ENCODE measurements at places on chromosomes 7 and 10.

- DNase-seq: no peak
Measured at GRCh38 chr7:87032604-87033339, 26.7 kb downstream of the ELAPOR2 start.

GRCh38 chr10:120508966-120509365 is 51.9 kb downstream of the PLPP4 start:
- no peak for DNase-seq

DNA sequence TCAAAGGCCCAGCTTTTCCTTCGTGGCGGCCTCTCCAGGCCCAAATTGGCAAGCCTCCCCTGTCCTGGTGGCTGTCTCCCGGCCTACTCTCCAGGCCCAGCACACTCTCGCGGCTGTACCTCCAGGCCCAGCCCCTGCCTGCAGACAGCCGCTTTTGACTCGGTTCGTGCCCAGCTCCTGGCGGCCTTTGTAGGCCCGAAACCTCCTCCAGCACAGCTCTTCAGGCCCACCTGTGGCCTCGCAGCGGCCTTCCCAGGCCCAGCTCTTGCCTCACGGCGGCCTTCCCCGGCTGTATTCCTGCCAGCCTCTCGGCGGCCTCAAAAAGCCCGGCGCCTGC is 18.2 kb upstream of the TMEM248 start:
- DNase-seq: no peak

DNA sequence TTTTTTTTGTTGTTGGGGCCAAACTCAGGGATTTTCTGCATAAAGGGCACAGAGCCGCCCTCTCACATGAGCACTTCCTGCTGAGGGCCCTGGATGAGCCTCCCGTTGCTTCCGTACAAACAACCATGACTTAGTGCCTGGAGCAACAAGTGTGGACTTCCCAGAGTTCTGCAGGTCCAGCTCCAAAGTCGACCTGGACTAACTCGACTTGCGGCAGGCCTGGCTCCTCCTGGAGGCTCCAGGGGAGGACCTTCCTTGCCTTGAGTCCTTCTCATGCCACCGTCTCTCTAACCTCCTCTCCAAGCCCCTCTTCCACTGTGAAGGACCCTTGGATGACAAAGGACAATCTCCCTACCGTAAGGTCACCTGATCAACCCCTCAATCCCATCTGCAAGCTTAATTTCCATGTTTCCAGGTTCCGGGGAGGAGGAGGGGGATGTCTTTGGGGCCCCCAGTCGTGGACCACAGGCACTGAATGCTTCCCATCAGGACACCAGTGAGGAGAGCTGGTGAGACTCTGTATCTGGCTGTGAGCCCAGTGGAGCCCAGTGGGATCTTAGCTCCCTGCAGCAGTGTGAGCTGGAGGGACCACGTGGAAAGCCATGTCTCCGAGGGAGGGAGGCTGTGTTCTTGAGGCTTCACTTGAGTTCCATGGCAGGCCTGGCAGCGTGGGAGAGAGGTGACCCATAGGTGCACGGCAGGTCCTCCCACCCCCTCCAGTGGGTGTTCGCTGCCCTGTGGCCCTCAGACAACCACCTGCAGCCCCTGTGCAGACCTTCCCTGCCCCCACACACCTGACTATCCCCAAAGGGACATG is 199.5 kb upstream of the PPP2R2D start:
- DNase-seq: no peak

DNA sequence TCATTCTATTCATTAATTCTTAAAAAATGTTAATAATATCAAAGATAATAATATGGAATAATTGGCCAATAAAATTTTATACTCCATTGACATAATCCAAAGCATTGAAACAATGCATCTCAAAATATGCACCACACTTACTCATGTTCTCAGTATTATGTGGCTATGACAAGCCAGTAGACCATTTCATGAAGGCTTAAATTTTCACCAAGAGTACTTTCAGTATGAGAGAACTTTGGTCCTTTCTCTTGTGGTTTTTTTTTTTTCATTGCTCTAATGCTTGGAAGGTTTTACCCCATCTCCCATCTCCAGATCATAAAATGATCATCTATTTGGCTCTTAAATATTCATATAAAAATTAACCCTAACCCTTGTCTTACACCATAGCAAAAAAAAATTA is 45.5 kb upstream of the TMEM140 start:
- no peak for DNase-seq

DNA sequence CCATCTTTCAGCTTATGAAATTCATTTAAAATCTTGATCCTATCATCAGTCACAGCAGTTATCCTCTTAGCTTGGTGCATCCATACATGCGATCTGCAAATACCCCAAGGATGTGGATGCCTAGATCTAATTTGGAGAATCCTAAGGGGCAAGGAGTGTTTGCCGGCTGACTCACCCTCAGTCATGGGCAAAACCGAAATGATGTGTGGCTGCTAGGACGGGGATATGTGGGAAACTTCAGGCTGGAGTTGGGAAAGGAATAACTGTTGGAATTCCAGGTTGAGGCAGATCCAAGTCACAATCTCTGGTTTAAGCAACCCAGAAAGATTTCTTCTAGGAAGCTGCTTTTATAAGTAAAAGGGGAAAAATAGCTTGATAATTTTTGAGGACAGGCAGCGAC is 19.7 kb upstream of the GOT1 start:
- no peak for DNase-seq
